ENCODE measurements at places on chromosomes 16 and 17.

DNA sequence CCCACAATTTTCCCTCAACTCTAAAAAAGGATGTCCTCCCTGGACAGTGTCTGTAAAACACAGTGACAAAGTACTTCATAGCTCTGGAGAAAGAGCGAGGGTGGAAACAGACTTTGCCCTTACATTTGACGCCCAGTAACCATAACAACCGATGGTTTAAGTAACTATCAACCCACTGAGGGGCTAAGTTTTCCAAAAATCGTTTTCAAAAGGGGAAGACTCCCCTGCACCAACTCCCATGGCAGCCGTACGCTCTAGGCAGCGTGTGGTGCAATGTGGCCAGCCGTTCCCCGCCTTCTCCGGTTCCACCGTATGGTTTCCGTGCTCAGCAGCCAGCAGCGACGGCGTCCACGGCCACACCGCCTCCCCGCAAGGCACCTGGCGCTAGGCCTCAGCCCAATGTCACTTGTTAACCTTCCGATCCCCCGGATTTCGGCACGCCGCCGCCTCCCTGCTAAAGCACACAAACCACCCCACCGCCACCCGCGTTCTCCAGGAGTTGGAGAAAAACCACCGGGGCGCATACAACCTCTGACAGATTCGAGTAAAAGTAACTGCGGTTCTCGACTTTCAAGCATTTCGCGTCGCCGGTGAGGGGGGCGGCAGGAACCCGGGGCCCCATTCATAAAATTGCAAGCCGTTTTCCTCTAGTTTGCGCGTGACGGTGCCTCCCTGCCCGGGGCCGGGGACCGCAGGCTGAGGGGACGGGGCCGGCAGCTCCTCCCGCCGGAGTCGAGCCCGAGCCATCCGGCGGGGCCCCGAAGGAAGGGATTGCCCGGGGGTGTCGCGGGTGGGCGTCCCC lies 661 bp downstream of the TEX2 start:
- peak; percentile 37 for DNase-seq

DNA sequence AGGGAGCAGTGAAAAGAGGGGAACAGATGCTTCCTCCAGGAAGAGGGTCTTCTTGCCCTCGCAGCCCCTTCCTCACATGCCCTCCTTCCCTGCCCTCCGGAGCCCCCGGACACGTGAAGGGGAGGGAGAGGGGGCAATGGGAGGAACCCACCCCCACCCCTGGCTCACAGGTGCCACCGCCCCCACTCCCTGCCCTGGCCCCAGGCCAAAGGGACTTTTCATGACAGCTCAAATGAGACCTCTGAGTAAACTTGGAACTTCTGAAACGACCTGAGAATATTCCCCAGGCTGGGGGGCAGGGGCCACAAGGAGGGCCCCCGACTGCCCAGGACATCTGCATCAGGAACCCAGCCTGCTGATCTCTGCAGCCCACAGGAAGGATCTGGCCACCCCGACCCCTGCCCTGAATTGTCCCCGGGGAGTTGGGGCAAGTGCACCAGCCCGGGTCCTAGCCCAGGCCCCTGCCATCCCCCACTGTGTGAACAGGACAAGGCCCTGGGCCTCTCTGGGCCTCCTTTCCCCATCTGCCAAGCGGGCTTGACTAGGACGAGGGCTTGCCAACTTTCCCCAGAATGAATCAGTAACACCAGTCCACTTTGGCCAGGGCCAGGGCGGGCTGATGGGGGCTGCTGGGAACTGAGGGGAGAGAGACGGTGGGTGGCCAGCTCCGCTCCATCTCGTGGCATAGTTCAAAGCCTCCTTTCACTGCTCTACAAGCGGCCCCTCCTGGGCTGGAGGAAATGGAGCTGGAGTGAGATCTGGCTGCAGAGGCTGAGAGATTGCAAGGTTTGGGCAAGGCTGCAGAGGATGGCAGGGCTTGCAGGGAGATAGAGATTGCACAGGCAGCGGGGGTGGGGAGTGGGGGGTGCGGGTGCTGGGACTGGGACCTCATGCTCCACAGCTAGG lies 3.8 kb downstream of the IL21R start:
- DNase-seq = no peak

GRCh38 chr17:77196251-77196650 lies 55.5 kb downstream of the SEC14L1 start:
- DNase-seq = no peak

- DNase-seq = no peak
These were observed 79.0 kb downstream of the C16orf78 start for GRCh38 chr16:49452578-49452977.

GRCh38 chr16:21592191-21592590 lies 7.2 kb upstream of the METTL9 start:
- no peak for DNase-seq

DNA sequence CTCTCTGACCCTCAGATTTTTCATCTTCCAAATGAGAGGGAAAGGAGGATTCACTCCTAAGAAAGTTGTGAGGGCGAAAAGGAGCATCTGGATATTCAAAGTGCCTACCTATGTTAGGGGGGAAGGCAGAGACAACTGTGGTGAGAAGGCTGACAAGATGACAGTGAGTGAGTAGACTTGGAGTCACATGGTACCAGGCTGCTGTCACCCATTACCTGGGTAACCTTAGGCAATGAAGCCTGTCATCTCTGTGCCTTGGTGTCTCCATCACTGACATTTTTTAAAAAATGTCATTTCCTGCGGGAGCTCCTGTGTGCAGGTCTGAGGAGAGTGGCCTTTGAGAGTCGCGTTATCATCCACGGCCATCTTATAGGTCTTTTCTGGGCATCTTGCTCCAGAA lies 124.0 kb downstream of the MAF start:
- no peak for DNase-seq

GRCh38 chr16:79008036-79008868 lies 592.3 kb downstream of the MAF start:
- no peak for DNase-seq

GRCh38 chr17:72400488-72400827 lies 279.6 kb downstream of the SOX9 start:
- DNase-seq = no peak

- no peak for DNase-seq
These were observed 104.2 kb downstream of the SNX11 start for GRCh38 chr17:48211787-48212186.

DNA sequence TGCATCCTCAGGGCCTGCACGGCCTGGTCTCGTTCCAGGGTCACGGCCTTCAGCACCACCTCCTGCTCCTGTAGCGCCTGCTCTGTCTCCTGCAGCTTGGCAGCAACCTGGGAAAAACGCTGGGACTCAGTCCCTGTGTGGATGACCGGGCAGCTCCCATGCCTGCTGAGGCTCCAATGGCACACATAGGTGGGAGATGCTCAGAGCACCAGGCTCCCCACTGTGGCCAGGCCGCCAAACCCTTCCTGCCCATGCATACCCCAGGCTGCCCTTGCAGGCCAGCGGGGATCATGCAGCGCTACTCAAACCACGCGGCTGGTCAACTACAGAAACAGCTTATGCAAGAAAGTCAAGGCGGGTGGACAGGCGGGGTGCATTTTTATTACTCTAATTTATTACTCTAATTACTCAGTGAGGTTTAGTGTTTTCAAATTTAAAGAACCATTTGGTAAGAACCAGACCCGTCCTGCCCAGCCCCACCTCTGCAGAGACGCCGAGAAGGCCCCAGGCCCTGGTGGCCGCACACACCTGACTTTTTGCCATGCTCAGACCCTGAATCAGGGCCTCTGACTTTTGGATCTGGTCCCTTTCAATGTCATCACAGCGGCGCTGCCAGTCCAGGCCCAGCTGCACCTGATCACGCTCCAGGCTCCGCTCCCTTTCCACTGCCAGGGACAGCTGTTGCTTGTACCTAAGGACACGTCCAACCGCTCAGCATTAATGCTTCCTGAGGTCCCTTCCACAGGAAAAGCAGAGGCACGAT lies 34.0 kb downstream of the CCDC57 start:
- no peak for DNase-seq

DNA sequence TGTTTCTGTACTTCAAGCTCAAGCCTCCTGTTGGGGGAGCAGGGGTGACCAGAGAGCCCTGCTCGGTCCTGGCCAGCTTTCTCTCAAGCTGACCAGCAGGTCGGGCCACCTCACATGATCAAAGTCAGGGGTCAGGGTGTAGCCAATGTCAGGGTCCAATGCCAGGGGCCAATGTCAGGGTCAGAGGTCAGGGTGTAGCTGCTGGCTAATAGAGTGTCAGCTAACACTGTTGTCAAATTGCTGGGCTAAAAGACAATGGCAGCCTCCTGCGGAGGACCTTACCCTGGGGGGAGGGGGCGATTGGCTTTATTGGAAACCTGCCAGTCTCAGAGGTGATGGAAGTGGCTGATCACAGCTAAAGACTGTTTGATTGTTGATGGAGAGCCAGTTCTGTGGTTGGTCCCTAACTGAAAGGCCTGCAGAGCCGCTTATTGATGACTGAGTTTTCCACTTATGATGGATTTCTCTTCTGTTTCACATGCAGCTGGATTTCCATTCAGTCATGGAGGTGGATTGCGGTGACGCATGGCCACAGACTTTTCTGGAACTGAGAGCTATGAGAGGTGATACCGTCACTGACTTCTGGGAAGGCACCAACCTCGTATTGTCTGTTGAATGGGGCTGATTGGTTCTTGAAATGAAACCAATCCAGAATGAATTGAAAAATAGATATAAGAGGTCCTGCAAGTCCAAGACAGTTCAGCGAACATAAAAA lies 97.4 kb upstream of the ZFHX3 start:
- no peak for DNase-seq

- no peak for DNase-seq
These were observed 467.1 kb downstream of the WWOX start for GRCh38 chr16:78566397-78567073.

DNA sequence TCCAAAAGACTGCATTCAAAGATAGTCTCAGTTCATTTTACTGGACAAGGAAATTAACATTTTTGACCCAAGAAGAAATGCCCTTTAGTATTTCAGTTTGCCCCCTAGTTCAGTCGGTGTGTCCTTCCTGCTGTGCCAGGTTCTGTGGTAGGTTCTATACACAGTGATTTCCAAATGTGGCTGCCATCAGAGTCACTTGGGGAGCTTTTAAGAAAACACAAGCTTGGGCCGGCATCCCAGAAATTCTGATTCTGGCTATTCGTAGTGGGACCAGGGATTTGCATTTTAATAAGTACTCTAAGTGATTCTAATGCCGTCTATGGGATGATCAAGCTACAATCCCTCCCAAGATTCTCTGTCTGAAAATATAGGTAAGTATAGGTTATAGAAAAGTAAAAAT lies 10.2 kb downstream of the RSPRY1 start:
- DNase-seq = no peak

DNA sequence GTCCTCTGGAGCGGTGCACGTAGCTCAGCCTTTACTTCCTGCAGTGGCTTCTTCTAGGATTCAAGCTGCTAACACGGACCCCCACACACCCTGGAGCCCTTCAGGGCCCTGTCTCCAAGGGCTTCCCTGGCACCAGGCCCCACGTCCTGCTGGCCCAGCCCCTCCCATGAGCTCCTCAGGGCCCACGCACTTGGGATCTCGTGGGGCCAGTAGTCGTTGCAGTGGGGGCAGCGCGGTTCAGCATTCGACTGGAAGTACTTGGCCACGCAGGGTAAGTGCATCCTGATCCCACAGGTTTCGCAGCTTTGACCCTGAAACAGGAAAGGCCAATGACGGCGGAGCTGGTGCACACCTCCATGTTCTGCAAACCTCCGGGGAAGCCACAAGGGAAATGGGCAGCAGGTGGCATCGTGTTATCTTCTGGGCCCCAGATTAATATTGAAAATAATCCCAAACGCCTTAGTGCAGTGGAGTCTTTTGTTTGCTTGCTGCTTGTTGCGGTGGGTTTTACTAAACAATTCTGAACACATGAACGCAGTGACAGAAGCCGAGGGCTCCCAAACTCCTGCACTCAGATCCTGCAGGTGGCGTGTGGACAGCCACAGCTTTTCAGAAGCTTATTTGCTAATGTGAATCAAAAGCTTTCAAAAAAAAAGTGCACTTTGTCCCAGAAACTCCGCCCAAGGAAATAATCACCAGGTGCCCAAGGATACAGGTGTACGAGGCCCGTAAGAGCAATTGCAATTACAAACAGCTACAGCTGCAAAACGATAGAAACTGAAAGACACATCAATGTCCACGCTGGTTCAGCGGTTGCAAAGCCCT lies 22.4 kb downstream of the KDM8 start:
- DNase-seq = no peak

- DNase-seq = no peak
These were observed 1.2 kb downstream of the MAF start for GRCh38 chr16:79599256-79599836.

DNA sequence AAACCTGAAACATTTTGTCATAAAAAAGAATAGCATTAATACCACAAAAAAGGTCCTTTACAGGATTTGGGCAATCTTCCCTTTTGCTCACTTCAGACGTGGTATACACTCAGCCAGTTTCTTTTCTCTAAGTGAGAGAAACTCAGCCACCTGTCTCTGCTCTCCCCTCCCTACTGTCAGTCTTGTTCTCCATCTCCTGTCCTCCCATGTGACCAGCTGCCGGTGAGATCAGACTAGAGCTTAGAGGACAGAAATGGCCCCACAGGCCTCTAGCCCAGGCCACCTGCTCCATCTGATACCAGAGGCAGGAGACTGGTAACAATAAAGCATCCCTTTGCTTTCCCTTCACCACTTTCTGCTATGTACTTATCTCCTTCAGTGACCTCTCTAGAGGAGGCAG lies 34.9 kb downstream of the CMC2 start:
- DNase-seq = no peak

GRCh38 chr16:20930365-20930690 lies 29.8 kb downstream of the LYRM1 start:
- DNase-seq = no peak

- DNase-seq = no peak
These were observed 81.7 kb upstream of the FAM20A start for GRCh38 chr17:68682903-68683302.

GRCh38 chr16:86391984-86392383 lies 118.3 kb upstream of the FOXF1 start:
- peak; percentile 87 for DNase-seq

DNA sequence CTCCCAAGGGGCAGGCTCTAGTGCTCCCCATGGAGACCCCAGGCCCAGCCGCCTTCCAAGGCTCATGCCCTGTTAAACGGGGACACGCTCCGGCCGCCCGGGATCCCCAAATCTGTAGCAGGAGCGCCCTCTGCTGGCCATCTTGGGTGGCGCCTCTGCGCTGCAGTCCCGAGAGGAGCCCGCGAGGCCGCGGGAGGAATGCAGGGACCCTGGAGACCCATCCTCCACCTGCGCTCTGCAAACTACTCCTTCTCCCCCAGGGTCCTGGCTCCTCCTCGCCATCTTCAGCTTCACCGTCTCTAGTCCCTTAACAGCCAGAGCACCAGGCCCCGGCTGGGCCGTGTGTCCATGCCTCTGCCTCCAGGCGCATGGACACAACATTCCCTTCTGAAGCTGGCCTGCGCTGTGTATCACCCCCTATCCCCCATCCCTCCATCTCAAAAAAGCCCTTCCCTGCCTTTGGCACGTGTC lies 23.6 kb upstream of the KRT17 start:
- DNase-seq = peak; percentile 80

- no peak for DNase-seq
These were observed 8.1 kb downstream of the SLC43A2 start for GRCh38 chr17:1620486-1620885.

Data from EL (cell line).